ENCODE measurements at places on chromosomes 6 and 20.

GRCh38 chr6:77456531-77457248 is 6.6 kb downstream of the HTR1B start:
- DNase-seq: no peak

DNA sequence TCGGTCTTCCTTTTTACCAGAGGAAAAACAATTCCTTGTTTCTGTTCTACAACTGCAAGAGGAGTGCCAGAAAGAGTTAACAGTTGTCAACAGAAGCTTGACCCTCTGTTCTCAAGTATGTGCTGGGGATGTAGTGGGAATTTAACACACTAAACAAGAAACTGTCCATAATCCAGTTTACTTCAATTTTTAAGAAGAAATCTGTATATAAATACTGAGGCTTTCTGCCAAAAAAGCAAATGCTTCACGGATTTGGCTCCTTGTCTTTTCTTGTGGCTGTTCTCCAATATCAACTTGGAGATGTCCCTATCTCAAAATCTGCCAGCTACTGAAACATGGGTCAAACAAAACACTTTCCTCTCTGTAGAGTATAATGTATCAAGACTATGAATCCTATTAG is 26.8 kb downstream of the REV3L start:
- DNase-seq: no peak

- DNase-seq: no peak
Measured at GRCh38 chr20:50286609-50287008, 96.0 kb downstream of the CEBPB start.

DNA sequence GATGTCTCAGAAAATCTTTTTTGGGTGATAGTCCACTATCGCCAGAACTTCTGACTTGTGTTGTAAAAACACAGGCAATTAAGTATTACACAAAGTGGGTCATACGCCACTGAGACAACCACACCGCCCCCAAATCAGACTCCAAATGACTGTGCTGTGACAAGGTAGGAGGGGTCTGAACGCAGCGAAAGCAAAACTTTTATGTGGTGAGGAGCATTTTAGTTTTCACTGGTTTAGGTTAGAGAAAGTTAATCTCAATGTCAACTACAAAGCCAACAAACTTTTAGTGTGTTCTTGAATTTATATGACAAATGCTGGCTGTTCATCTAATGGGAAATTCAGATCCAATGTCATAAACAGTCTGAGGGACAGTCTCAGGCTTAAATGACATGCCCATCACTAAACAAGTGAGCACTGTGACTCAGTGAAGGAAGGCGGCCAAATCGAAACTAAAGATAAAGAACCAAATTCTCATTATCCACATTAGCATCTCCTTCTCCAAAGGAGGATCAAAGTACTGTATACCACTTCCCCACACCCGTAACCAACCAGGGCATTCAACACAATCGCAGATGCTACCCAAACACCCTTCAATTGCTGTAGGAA is 186.7 kb downstream of the GJA10 start:
- DNase-seq: no peak

- no peak for DNase-seq
Measured at GRCh38 chr6:1103021-1103420, 208.9 kb upstream of the FOXQ1 start.

Measured in AML-193 (cell line).